AG08396 (cell line): ENCODE measurements at places on chromosomes 4 and X.

- no peak for DNase-seq
These were observed 337.7 kb upstream of the FAM241A start for GRCh38 chr4:111807576-111807975.

DNA sequence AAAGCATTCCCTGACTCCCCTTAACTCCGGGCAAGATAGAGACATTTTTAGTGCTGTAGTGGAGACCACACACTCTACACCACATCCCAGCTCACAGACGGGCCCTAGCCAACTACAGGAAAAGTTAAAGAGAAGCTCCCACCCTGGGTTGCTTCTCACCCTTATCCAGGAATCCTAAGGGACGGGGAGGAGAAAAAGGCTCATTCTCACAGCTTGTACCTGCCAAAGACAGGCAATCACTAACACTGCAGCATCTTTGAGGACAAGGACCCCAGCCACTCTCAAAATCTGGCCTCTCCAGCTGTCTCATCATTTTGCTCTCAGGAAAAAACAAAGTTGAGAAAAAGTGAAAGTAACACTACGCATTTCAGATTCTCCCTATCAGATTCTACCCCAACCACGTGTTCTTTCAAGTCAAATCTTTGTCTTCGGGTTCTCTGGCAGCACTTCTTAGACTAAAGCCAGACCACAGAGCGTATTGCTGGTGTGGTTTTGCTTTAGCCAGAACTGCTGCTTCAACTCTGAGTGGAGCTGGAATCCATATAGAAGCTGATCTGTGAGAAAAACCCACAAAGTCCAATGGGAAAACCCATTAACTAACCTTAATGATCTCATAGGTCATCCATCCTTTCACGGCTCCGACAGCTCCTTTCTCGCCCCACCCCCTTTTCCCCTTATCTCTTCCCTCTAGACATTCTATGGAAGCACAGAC is 605.9 kb upstream of the DIPK2B start:
- DNase-seq, result peak; percentile 9

GRCh38 chr4:80026100-80026499 is 46.9 kb downstream of the ANTXR2 start:
- DNase-seq, result no peak

DNA sequence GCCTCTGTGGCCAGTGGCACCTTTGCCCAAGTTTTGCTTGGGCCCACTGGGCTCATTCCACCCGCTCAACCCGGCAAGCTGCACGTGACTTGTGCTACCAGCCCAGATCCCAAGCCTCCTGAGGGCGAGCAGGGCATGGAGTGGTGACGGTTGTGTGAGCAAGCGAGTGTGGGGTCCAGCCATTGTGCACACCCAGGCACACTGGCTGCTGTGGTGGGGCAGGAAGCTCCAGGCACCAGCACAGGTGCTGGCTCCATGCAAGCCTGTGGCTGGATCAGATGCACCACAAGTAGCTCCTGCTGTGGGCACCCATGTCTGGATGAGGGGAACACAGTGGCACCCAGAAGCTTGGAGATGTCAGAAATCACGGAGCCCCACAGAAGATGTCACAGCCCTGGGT is 557.0 kb upstream of the GNPDA2 start:
- no peak for DNase-seq

GRCh38 chrX:11321986-11322385 is 28.8 kb downstream of the AMELX start:
- no peak for DNase-seq

GRCh38 chrX:112048707-112049106 is 33.9 kb downstream of the TRPC5 start:
- no peak for DNase-seq

GRCh38 chr4:163611784-163612445 is 117.4 kb downstream of the TMA16 start:
- no peak for DNase-seq

DNA sequence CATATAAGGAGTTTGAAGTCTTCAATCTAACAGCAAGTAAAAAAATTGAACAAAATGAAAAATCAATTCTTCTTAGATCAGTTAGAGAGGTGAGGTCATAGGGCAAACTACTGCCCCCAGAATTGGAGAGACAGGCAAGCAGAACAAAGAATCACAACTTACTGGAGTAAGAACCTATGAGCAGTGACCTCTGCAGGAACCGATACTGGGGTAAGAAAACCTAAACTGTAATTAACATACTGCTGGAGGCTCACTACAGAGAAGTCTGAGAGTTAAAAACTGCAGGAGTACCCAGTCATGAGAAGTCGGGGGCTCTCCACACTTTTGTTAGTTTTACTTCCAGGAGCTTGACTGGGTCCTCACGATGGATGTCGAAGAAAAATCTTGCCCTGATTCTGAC is 16.0 kb downstream of the CLDN22 start:
- no peak for DNase-seq

- DNase-seq, result peak; percentile 54
These were observed 1.6 kb downstream of the BANK1 start for GRCh38 chr4:101792056-101792590.

DNA sequence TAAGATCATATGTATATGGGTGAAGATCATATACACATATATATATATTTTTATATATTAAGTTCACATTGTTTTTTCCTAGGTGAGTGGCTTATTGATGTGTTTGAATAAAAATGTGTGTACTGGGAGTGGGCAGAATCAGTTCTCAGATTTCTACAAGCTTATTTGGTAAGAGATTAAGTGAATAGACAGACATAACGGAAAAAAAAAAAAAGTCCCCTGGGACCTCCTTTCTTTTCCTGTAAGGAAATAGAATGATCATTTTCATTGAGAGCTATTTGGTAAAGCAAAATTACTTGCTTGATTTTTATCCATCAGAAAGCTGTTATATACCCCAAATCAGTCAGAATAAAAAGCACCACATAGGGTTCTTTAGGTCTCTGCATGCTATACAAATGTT is 597.7 kb downstream of the PCDH18 start:
- no peak for DNase-seq

DNA sequence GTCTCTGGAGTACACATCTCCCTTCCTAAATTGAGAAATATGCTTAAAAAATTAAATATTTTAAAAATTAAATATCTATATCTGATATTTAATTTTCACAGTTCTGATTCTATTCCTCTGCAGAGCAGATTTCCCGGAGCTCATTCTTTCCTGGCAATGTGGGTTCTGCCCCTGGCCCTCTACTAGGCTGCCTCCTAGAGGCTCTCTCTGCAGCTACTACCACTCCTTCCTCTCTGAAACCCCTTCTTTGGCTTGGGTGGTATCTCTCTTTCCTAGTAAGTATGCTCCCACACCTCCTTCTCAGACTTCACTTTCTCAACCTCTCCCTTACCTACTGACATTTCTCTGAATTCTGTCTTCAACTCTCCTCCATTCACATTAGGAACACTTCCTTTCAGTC is 45.3 kb downstream of the RPGR start:
- no peak for DNase-seq

DNA sequence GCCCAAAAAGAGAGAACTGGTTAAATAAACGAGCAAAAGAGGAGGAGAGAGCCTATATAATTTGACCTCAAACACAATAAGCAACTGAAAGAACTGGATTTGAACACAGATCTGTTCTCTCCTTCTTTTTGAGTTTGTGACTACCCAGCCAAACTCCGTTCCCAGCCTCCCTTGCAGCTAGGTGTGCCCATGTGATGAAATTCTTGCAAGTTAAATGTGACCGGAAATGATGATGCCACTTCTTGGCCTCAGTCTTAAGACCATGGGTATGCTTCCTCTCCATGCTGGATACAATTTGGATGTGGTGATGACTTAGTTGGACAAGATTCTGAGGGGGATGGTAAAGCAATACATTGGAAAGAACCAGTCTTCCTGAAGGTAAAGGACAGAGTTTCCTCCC is 204.1 kb downstream of the PTTG2 start:
- DNase-seq, result no peak

- no peak for DNase-seq
These were observed 443.0 kb upstream of the GALNT7 start for GRCh38 chr4:172725581-172725980.

DNA sequence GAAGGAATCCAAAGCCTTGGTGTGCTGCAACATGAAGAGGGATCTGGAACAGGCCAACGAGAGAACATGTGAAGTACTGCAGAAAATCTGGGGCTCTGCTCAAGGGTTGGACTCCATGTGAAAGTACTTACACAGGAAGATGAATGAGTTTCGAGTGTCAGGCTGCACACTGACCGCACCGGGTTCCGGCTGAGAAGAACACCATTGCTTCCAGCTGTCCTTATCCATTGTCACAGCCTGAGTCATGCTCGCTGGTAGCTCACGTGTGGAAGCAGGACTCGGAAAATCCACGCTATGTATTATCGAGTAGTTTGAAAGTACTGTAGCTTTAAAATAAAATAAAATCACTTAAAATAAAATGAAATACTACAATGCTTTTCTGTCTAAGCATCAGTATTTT is 50.4 kb upstream of the TBL1X start:
- no peak for DNase-seq

DNA sequence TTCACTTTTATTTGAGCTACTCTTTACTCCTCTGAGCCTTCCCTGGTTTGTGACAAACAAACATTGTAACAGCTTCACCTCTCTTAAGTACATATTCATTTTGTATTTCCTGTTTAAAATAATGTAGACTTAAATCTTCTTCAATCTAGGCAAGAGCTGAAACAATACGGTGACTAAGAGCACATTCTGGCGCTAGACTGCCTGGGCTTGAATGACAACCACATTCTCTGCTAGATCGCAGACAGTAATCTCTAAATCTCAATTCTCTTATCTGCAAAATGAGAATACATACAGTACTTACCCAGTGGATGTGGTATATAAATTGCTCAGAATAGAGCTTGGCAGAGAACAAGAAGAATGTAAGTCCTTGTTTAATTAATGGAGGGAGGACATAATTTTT is 144.8 kb downstream of the ARAP2 start:
- DNase-seq, result no peak

DNA sequence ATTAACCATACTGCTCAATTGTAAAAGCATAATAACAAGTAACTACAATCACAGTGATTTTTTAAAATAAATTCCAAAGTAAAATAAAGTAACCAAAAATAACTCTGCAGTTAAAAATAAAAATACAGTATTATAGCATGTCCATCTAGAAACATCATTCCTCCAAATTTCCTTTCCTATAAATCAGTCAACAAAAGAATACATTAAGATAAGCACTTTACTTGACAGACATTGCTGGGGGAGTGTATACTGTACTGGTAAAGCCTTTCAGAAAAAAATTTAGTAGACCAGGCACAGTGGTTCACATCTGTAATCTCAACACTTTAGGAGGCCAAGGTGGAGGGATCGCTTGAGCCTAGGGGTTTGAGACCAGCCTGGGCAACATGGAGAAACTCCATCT is 91.1 kb downstream of the LRBA start:
- DNase-seq, result no peak

- DNase-seq, result no peak
These were observed 691.5 kb upstream of the POU3F4 start for GRCh38 chrX:82816562-82816961.

- no peak for DNase-seq
These were observed 69.6 kb downstream of the HUWE1 start for GRCh38 chrX:53616946-53617345.

DNA sequence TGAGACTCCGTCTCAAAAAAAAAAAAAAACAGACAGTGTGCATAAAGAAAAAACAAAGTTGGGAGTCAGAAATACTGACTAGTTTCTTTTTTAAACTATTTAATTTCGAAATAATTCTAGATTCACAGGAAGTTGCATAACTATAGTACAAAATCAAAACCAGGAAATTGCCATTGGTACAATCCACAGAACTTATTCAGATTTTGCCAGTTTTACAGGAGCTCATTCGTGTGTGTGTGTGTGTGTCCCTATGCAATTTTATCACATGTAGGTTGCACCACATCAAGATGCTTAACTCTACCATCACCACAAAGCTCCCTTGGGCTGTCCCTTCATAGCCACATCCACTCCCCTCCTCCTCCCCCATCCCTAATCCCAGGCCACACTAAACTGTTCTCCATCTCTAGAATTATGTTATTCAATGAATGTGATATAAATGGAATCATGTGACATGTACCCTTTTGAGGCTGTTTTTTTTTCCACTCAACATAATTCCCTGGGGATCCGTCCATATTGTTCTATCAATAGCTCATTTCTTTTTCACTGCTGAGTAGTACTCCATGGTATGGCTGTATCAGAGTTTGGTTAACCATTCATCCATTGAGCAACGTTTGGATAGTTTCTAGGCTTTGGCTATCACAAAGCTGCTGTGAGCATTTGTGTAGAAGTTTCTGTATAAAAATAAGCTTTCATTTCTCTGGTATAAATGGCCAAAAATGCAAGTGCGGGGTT is 16.3 kb upstream of the DDX3X start:
- DNase-seq, result no peak

DNA sequence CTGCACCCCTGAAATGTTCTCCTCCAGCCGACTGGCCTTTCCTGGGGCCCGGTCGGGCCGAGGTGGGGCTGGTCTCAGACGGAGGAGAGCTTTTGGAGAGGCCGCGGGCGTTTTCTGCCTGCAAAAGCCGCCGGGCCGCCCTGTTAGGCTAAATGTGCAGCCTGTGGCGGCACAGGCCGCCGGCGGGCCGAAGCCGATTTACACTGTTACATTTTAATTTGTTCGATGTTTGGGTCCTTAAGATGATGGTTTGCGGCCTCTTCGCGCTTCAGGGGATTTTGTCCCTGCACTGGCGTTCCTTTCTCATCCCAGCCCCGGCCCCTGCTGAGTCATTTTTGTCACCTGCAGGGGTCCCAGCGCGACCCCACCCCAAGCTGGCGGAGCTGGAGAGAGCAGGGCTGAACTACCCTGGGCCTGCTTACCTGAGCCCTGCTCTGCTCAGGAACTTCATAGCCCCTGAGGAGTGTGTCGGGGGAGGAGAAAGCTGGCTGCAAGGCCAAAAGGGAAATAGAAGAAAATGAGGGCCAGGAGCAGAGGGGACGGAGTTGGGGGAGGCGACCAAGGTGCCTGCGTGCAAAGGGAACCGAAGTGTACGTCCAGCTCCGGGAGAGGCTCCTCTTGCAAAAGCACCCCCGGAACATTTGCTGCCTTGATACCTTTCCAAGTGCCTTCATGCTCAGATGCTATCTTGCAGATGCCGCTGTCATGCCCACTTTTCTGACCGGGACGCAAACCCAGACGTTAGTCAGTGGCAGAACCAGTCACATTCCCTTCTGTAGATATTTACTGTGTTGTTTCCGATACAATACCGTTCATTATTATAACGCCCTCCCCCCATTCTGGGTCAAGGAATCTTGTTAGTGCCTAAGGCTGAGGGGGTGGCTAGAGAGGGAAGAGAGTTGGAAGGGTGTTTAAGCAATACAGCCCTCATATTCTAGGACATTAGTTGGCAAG is 977 bp upstream of the RBBP7 start:
- no peak for DNase-seq
